ENCODE measurements at places on chromosomes 7 and 10.

DNA sequence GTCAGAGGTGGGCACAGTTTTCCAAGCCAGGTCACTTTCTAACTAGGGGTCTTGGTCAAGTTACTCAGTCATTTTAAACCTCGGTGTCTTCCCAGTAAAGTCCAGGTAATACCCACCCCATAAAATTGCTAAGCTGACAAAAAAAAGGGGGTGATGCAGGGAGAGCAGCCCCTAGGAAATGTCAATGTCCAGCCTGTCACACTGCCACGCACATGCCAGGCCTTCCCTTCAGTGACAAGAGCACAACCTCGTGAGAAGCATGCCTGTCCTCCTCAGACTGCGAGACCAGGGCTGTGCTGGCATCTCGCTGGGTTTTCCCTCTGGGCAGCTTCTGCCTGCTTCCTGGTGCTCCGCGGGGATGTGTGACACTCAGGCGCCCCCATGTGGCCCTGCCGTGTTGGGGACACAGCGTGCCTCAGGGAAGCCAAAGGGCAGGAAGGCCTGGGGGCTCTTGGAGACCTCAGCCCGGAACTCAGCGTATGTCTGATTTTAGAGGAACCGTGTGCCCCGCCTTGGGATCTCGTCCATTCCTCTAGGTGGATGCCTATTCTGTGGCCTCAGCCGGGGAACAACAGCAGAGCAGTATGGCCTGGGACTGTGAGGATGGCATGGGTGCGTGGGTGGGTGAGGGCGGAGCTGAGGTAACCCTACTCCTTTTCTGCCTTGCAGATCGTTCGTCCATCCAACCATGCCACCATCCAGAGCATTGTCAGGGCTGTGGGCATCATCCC is 10.2 kb upstream of the GDF2 start:
- DNase-seq = peak; percentile 88

DNA sequence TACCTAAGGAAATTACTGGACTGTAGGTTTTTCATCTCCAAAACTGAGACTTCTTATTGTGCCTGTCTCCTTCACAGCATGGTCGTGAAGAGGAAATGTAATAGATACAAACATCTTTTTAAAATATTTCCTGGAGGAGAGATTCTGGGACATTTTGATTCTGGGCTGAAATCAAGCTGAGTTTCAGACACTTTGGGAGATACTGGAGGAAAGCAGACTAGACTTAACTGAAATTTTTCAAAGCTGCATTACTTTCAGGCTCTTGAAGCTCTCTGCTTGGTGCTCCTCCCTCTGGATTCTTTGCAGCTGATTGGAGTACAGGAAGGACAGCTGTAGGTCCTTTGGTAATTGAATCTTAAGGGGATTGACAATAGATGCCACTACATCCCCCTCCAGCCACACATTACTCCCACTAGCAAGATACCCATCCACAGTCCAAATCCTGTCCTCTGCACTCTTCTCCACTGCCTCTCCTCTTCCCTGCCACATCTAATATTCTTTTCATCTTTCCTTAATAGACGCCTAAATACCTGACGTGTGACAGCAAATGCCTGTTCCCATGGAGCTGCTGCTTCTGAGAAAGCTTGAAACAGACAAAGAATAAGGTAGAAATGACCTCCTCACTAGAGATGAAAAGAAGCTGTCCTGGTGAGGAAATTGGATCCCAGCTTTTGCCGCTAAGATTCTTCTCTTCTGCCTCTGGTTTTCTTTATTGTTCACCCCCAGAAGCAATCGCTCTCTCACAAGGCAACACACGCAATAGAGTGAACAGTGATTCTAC is 111.5 kb upstream of the PHYHIPL start:
- DNase-seq = no peak

DNA sequence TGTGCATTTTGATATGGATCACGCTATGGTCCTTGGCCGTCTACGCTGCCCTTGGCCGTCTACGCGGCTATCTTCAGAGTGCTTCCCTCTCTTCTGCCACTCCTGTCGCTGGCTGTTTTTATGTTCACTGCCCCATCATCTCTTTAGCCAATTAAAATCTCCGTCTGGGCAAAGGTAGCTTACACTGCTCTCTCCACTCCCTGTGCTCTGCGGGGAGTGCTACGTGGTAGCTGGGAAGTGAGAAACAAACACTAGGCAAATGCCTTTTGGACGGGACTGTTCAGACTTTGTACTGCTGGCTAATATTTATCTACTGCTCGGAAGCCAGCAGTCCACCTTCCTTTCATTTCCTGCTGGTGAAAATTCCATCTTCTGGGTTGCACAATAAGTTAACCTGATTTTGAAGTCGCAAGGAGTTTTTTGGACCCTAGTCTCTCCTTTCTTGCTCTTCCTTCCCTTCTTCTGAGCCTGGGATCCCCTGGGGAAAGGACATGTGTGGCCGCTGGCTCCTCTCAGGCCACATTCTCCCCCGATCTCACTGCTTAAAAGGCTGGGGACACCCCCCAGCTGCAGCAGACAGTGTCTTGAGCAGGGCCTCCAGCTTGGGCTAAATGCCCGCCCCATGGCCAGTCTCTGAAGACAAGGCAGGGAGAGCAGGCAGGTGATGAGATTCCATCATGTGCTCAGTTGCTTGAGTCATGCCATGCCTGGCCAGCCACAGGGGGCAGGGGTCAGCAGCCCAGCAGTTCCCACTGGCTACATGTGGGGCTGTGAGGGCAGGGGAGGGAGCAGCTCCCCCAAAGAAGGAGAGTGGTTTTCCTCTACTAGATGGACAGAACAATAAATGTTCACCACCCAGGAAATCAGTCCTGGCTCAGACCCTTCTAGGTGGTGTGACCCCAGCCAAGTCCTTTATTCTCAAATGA is 25.5 kb upstream of the RBM33 start:
- no peak for DNase-seq

DNA sequence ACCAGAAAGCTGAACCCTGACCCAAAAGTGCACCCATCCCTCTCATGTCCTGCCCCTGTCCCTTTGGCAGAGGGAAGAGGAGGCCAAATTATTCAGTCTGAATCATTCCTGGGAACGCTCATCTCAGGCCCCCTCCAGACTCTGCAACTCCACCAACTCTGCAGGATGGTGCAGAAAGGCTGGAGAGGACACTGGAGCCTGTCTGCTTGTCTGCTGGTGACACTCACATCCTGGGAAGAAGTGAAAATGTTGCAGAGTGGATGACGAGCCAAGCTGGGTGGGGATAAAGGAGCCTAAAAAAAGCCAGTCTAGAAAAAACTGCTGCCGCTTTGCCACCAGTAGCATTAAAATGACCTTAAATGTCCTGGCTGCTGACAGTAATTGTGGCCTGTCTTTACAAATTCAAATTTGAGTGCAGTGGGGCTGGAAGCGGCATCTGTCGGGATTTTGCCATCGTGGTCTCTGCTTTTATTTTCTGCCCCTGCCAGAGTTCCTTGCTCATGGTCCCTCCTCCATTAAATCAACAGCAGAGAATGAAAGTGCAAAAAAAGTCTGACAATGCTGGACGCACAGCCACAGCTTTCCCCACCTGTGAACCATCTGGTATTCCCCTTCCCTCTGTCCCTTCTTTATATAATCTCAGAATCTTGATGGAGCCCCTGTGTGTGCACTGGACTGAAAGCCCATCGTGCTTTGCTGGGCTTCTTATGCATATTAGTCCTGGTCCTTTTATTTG is 63.9 kb downstream of the STK17A start:
- no peak for DNase-seq

DNA sequence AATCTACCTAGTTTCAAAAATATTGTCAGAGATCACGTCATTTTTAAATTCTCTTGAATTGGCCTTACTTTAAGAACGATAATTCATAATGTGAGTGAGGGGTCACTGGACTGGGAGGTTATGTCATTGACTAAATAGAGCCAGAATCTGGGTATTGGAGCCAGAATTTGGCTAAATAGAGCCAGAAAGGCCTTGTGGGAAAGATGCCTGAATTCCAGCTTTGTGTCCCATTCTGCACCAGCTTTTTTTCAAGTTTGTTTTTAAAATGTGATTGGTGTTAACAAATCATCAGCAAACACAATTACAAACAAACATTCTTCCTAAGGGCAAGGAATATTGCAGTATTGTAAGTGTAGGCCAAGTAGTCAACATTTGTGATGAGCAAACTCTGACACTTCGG is 233.2 kb upstream of the PRKCQ start:
- no peak for DNase-seq

DNA sequence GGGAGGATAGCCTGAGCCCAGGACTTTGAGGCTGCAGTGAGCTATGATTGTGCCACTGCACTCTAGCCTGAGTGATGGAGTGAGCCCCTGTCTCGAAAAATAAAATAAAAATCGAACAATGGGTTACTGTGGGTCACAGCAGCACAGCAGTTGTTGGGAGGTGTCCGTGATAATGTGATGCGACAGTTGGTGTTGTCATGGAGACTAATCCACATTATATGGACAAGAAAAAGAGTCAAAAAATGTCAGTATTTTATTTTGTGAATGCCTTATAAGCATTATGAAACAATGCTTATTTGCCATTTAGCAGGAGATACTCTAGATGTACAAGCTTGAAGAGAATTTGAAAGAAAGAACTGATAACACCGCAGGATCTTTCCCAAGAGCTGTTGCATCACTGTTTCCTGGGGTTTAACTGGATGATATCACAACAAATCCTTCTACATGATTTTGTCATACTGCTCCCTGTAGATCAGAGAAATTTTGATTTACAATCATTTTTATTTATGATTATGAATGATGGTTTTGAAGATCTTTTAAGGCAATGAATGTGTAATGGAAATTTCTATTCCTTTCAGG is 195.4 kb downstream of the BAMBI start:
- no peak for DNase-seq

DNA sequence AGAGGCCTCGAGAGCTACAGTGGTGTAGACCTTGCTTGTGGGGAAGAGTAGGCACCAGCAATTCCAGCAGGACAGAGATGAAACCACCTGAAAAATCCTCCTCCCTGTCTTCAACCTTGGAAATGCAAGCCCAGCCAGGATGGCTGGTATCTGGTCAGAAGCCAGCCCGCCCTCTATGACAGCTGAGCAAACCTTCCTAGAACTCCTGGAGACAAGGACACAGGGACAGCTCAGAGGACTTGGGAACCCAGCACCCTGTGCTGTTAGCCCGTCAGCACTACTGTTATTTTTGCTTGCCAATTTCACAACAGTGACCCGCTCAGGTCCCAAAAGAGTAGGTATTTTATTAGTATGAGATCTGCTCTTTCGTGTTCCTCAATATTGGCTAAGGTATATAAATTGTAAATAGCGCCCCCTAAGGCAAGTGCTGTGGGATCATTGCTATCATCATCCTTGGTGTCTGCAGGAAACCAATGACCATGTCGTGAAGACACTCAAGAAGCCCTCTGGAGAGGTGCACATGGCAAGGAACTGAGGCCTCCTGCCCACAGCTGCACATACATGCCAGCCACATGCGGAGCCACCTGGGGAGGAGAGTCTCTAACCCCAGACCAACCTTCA is 156.5 kb upstream of the CHST15 start:
- peak; percentile 41 for DNase-seq

DNA sequence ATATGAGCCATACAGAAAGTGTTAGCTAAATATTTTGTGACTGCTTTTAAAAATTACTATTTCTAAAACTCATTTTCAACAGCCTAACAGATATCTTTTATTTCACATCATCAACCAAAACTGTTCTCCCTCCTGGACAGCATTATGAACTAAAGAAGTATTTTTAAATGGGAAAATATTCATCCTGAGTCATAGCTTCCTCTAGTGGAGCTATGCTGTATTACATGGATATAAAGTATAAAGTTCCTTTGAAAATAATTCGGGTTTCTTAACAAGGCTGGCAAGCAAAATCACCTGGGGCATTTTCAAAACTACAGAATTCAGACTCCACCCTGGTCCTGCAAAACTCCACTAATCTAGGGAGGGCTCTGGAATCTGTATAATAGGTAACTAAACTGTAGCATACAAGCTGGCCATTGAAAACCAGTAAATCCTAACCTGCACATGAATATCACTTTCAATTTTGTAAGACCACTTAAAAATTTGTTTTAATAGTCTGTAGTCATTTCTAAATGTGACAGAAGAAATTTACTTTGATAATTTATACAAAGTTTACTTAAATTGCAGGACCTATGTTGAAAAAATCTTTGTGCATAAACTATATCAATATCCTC is 53.5 kb downstream of the SCIN start:
- DNase-seq = peak; percentile 29

GRCh38 chr7:107697321-107698049 is 36.9 kb downstream of the SLC26A4 start:
- DNase-seq = no peak

GRCh38 chr7:46178661-46179060 is 257.6 kb upstream of the IGFBP3 start:
- no peak for DNase-seq

GRCh38 chr10:76190634-76191270 is 759.3 kb downstream of the LRMDA start:
- DNase-seq = no peak

DNA sequence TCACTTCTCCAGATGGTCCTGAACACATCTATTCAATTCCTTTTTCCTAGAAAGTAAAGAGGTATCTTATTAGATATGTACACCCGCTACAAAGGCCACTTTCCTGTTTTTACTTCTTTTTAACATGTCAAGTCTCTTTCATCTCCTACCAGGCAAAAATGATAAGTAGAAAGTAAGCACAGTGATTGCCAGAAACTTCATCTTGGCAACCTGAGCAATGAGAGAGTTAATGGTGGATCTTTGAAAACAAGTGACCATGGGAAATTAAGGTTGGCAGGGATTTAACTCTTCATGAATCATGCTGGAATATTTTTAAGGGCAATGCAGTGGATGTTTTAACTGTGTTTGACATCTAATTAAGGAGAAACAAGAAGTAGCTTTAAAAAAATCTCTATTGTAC is 2.7 kb downstream of the SEMA3A start:
- DNase-seq = no peak

- no peak for DNase-seq
Measured at GRCh38 chr10:33133557-33133956, 175.5 kb upstream of the ITGB1 start.

DNA sequence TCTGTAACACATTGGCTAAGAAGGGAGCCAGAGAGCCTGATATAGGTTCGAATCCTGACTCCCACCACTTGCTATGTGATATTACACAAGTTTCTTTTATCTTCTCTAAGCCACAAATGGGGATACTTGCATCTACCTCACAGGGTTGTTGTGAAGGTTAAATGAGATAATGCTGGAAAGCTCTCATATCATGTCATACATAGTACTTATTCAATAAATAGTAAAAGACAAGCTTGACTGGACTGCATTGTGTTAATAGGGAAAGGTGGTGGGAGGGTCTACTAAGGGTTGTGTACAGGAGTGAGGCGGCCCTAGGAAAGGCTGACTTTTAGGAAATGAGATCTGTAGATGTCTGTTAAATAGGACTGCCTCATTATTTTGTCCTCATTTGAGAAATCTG is 35.8 kb upstream of the DNMBP start:
- no peak for DNase-seq

DNA sequence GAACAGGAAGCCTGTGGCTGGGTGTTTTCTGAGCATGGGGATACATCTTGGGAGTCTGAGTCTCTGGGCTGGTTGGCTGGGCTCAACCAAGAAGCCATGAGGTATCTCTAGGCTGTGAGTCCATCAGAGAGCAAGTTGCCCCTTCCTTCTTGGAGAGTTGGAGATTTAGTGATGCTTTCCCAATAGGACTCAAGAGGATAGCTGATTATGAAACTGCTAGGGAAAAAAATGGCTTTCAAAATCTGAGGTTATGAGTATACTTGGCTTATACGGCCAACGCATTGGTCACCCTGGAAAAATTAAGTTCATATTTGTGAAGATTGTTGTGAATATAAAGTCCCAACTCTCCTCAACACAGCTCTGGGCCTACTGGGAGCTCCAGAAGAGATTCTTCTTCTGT is 162.7 kb upstream of the KMT2E start:
- no peak for DNase-seq

Data from suppressor macrophage treated with lipopolysaccharide for 1 hour (primary cell).